ENCODE measurements at places on chromosomes 16 and 17.

DNA sequence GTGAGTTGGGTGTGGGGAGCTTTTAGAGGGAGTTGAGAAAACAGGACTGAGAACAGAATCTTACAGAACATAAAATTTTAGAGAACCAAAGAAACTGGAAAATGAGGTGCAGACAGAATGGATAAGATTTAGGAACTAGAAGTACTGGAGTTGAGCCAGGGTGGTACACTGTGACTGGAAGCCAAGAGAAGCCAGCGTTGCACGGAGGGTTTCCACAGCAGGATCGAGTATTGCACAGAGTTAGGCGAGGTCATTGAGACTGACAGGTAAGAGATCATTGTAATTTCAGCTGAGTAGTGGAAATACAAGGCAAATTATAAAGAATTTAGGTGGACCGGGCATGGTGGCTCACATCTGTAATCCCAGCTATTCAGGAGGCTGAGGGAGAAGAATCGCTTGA lies 6.6 kb downstream of the GSDMA start:
- DNase-seq, result no peak

DNA sequence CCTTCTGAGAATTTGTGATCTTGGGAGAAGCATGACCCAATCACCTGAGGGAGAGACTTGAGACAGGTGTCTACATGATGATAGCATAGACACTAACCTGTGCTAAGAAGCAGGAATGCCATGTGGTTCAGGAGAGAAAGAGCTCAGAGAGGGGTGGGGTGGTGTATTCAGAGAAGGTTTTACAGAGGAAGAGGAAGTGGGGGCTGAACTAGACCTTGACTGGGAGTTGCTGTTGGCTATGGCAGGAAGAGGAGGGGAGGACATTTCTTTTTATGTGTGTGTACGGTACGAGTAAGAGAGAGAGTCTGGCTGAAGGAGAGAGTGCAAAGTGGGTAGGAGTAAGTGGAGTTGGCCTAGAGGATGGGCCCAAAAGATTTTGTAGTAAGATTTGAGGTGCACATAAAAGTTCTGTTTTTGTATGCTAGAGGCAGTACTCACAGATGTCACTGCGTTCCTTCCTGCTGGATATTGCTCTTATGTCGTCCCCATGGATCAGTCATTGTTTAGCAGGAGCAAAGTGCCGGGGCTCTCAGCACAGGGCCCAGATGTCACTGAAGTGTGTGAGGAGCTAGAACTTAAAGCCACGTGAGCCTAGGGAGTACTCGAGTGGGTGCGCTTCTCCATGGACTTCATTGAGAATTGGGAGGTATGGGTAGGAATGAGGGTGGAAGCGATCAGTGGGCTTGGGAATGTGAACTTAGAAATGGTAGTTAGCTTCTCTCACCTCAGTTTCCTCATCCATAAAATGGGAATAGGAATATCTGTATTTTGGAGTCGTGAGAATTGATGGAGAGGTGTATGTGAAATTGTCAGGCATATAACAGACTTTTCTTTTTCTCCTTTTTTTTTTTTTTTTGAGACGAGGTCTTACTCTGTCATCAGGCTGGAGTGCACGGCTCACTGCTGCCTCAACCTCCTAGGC lies 22.1 kb downstream of the SLC7A6 start:
- DNase-seq, result no peak

DNA sequence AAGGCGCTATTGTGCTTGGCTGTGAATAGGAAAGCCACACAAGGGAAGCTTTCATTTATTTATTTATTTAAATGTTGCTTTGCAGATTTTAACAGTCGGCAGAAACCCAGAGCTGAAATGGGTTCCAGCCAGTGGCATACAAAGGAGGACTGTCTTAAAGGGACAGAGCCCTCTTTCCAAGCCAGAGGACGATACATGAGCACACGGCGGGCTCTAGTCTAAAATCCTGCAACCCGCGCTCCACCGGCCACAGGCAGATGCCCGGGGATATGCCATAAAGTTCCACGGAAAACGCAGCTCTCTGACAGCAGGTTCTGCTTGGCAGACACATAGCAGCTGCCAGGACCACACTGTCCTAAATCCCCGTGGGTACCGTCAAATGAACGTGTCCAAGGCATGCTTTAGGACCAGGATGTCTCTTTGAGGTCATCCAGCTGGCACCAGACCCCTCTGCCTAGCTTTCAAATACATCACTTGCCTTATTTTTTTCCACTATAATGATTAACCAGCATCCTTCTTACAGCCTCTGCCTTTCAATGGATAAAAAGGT lies 64.6 kb downstream of the CYTH1 start:
- DNase-seq, result peak; percentile 68

GRCh38 chr16:457732-458400 lies 32.4 kb downstream of the RAB11FIP3 start:
- DNase-seq, result no peak

- DNase-seq, result no peak
Observed at GRCh38 chr17:32279891-32280716, 14.5 kb downstream of the RHBDL3 start.

- DNase-seq, result no peak
Observed at GRCh38 chr17:17035490-17035889, 6.8 kb upstream of the MPRIP start.

GRCh38 chr17:42475121-42475520 lies 16.4 kb downstream of the ATP6V0A1 start:
- no peak for DNase-seq

GRCh38 chr16:3577302-3577752 lies at the start of gene NLRC3:
NLRC3 (minus strand) TSS chr16:3577403; CDS start chr16:3565036, 12,367 bp downstream.
- DNase-seq, result no peak

DNA sequence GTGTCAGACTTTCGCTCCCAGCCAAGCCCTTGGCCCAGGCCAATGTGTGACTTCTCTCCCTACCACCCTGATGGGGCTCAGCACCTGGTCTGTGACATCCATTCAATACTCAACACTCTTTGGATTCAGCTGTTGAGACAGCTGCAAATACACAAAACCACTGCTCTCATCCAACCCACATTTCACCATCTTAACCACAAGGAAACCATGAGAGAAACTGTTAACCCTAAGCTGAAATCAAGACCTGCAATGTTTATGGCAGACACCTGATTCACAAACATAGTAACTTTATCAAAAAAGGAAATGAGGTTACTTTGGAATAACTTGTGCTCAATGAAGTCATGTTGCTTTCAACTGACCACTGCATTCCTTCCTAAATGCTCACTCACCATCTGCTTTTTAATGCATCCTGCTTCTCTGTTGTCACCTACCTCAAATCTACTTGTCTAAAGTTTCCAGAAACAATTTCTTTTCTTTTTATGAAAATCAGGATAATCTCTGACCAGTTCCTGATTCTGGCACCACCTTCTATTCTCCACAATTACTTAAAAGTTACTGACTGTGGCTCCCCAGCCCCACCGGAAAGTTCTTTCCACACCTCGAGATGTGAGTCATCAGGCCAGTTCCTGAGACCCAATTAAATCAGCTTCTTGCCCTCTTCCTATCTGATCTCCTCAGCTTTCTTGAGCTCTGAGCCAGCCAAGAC lies 88.2 kb downstream of the NOG start:
- DNase-seq, result peak; percentile 72

- DNase-seq, result no peak
Observed at GRCh38 chr16:2350500-2350899, 10.0 kb upstream of the ABCA3 start.

- DNase-seq, result no peak
Observed at GRCh38 chr16:78633551-78633950, 534.1 kb downstream of the WWOX start.

DNA sequence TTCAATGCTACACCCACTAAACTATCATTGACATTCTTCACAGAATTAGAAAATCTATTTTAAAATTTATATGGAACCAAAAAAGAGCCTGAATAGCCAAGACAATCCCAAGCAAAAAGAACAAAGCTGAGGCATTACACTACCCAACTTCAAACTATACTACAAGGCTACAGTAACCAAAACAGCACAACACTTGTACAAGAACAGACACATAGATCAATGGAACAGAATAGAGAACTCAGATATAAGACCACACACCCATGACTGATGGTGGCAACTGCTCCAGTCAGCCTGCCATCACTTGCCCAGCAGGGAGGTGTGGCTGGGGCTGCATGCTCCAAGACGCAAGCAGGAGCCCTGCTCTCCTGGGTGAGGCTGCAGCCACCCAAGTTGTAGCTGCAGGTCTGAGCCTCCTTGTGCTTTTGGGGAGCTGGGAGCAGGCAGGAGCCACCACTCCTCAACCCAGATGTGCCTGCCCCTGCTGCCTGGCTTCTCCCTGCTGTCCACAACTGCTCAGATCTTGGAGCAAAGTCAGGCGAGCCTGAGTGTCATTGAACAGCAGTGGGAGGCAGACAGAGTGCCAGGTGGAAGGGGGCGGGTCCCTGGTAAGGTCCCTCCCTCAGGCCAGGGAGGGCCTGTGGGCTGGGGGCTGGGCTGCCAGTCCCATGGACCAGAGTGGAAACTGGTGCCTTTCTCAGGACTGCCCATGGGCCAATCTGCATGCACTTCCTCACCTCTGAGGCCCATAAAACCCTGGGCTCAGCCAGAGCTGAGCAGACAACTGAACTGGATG lies 24.7 kb downstream of the SSH2 start:
- DNase-seq, result no peak

DNA sequence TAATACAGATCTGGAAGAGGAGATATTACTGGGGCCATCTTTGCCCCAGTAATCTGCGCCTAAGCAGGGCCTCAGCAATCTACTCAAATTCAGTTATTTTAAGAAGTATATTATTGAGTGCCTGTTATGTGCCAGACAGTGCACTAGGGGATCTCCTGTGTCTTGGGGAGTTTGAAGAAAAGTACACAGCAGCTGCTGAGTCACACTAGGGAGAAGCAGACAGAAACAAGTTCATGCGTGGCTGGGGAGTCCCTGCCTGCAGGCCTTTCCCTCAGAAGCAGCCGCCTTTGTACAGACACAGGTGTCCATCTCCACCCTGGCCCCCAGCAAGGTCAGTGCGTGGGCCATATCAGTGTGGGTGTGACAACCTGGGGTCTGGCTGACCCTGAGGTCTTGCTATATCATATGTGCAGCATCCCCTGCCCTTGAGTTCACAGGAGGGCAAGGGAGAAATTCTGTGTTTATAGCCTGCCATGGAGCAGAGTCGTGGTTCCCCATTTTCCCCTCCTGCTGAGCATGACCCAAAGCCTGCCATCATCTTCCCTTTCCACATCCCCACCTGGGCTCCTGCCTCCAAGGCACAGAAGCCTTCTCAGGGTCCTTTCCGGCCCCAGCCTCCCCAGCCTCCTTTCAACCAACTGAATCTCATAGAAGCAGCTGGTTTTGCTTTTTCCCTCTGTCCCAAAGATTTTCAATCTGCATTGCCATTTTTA lies 229.9 kb upstream of the SDK2 start:
- DNase-seq, result no peak

DNA sequence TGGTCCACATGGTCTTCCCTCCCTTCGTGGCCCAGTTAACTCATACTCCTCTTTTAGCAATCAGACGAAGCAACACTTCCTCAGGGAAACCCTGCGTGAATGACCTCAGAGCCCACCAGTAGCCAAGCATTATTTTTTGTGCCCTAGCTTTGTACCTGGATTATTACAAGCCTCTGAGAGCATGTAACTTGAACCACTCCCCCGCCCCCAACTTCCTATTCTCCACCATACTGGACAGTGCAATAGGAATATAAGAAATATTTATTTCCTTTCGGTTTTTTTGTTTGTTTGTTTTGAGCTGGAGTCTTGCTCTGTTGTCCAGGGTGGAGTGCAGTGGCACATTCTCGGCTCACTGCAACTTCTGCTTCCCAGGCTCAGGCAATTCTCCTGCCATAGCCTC lies 2.9 kb downstream of the CPPED1 start:
- no peak for DNase-seq

DNA sequence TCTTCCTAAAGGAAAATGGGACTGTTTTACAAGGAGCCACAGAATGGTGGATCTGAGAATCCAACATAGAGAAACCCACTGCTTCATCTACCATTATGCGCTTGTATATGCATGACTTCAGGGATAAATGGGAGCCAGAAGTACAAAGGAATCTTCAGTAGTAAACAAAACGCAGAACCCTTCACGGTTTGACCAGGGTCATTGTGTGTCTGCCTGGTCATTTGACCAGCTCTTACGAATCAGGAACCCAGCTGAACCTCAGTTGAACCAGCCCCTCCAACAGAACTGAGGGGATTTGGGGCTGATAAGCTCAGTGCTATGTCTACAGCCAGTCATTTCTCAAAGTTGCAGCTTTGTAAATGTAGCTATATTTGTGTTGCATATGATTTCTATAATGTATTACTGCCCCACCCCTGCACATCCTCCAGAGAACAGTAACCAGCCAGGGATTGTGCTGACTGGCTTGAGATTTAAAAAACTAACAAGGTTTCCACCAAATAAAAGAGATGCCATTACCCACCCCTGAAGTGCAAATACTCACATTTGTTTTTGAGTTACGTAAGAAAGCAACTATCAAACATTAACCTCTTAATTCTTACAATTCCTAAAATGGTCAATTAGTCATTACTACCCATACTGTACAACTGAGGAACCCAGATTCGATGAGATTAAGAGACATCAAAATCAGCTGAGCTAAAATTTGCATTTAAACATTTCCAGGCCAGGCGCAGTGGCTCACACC lies 6.3 kb downstream of the CMTM4 start:
- DNase-seq, result no peak

- DNase-seq, result no peak
Observed at GRCh38 chr16:74742051-74742481, 32.6 kb downstream of the FA2H start.

DNA sequence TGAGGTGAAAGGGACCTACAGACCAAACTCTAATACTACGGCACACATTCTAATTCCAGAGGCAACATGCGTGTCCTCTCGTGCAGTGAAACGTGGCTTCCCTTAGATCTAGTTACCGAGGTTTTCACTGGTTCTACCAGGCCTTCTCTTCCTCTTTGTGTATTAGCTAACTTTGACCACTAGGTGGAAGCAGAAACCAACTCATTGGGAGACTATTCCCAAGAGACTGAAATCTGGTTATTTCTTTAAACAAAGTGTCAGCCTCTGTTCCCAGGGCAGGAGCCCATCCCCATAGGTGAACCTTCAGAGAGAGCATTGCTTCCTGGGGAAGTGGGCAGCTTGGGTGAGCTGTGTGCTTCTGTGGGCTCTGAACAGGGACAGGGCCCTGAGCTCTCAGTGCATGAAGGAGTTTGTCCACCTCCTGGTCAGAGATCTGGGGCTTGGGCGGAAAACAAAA lies 19.7 kb upstream of the RCVRN start:
- peak; percentile 83 for DNase-seq

GRCh38 chr16:4115209-4115948 lies 863 bp downstream of the ADCY9 start:
- DNase-seq, result peak; percentile 87
